NCI-H2171 (cell line): ENCODE measurements at places on chromosomes 3 and 15.

GRCh38 chr15:29283381-29283780 is 13.8 kb upstream of the NSMCE3 start:
- no peak for DNase-seq

DNA sequence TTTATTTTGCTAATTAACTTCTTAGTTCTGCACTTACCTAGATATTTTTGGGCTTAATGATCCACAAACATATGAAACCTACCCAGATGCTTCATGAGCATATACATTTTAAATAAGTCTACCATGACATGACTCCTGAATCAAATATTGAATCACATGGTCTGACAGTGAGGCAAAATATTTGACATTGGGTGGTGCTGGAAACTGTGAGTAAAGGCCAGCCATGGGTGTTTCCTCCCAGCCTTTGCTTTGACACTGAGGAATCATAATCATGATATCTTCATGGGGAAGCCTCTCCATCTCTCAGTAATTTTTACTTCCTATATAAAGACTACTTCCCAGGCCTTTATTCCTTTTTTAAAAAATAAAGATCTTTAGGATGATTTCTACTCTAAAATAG is 22.8 kb upstream of the SSR3 start:
- DNase-seq = no peak

DNA sequence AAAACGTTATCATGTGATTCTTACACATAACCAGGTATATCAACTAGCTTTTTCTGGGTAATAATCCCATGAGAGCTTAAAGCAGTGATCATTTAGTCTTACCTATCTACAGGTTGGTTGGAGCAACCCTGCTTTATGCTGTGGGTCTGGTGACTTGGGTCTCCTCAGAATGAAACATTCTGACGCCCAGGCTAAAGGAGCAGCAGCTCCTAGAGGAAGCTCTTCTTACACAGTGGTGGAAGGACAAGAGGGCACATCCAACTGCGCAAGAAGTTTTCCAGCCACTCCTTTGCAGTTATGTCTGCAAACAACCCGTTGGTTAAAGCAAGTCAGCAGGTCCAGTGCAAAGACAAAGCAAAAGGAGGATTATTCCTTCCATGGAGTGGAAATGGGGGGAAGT is 377.5 kb downstream of the EDEM1 start:
- no peak for DNase-seq

DNA sequence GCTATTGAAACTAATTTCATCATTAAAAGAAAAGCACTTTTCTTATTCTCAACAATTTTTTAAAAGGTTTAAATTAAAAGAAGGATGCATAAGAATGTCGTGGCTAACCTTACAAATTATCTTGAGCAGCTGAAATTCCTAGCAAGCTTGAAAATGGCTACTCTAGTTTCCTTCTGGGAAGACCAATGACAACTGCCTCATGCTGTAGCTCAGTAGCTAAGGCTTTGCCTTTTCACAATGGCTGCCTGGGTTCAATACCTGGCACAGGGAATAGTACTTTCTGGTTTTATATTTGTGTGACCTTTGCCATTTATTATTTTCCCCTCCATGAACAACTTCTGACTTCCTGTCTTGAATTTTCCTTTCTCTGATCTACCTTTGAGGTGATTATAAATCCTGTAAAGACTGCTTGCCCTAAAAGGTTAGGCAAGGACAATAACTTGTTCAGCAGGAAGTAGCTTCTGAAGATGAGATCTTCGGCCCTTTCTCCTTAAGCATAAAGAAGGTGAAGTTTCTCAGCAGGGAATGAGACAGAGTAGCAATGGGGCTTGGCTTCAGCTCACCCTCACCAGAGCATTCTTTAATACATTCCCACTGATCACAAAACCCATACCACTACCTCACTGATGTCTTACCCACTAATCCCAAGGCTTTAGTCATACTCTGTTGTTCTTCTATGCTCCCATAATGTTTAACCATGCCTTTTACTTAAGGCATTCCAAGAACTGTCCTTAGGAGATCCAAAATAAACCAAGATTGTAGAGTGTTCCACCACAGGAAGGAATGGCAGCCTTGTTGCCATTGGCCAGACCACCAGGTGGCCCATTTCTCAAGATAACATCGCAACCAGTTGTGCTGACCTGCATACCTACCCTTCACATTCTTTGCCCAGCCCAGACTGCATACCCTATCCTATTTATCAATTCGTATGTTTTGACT is 276.8 kb downstream of the ULK4 start:
- DNase-seq = no peak

DNA sequence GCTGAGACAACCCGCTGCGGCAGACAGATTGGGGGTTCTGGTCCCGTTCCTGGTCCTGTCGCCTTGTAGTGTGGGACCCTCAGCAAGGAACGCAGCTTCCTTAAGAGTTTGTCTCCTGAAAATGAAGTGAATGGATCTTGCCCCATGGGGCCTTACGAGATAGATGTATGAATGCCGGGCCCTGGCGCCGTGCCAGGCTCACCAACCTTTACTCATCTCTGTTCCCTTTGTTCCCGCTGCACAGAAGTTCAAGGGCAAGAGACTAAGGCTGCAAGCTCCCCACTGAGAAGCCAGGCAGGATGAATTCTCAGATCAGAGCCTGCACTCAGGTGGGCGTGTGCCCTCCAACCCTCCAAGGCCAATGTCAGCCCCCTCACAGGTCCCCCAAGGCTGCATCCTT is 162.7 kb upstream of the IQSEC1 start:
- no peak for DNase-seq

- DNase-seq = no peak
These were observed 37.3 kb downstream of the NKIRAS1 start for GRCh38 chr3:23879485-23879884.

DNA sequence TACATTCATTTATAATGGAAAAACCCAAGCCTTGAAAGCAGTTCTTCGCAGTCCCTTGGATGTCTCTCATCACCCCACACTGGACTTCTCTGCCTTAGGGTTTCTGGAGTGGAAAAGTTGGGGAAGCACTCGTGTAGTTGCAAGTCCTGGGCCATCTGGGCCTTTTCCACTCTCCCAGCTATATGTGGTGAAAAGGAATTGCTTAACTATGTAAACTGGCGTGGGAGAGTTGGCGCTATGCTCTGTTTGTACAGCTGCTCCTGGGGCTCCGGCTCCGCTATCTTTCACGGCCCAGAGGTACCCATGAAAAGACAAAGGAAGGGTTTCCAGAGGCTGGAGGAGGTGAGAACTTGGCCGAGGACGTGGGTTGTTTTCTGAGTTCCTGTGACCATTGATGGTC is 81.1 kb upstream of the MYZAP start:
- no peak for DNase-seq

- DNase-seq = no peak
These were observed 698.5 kb downstream of the OTOL1 start for GRCh38 chr3:162195147-162195546.

DNA sequence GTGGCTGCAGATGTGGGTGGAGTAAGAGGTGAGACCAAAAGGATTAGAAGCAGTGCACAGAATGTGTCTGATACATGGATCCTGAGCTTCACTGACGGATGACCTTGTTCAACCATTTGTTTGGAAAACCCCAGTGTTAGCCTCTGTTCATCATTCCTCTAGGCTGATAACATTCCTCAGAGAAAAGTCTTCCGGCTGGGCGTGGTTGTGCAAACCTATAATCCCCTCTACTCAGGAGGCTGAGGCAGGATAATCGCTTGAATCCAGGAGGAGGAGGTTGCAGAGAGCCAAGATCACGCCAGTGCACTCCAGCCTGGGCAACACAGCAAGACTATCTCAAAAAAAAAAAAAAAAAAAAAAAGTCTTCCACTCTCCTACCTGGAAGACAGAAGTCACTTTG is 23.1 kb upstream of the CHD2 start:
- no peak for DNase-seq

DNA sequence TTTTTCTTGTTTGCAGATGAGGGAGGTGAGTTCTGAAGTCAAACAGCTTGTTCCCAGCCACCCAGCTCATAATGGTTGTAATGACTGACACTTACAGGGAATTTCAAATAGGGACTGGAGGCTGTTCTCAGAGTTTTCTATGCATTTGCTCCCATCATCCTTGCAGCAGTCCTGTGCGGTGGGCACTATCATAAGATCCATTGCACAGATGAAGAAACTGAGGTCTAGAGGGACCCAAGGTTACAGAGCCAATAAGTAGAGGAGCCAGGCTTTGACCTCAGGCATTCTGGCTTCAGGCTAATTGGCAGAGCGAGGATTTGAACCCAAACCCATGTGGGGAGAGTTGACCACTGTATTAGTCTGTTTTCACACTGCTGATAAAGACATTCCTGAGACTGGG is 32.4 kb downstream of the FAH start:
- no peak for DNase-seq

- no peak for DNase-seq
These were observed 3.3 kb downstream of the PAK6 start for GRCh38 chr15:40242213-40242599.

DNA sequence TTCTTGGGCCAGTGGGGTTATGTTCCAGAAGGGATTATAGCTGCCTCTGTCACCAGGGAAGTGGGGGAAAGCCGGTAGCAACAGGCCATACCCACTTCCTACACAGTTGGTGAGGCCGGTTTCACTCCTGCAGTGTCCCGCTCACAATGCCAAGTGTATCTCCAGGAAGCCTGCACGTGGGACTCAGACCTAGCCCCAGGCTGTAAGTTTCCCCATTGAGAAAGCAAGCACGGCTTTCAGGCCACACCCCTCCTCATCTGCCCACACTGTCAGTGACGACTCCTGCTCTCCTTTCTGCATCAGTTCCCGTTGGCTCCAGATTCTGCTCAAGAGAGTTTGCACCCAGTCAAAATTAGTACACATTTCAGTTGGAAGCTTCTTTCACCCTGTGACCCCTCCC is 51.6 kb upstream of the CPOX start:
- DNase-seq = no peak

- no peak for DNase-seq
These were observed 9.0 kb downstream of the ACKR4 start for GRCh38 chr3:132606085-132606484.

- no peak for DNase-seq
These were observed 106.2 kb downstream of the TMCO5A start for GRCh38 chr15:38040615-38041014.

DNA sequence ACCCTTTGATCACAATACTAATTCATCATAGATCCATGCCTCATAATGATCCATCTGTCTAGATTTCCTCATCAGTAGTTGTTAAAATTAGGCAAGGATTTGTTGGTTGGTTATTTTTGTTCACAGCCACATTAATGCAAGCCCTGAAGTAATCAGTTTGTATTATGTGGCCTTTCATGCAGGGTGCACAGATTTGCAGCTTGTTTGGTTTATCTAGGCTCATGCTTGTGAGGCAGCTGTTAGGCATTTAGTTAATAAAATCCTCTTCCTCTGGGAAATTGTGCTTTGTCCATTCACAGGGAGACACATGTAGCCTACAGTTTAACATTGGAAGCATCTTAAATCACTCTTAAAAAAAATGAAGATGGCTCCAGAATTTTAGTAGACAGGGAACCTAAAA is 162.8 kb upstream of the ZNF385D start:
- no peak for DNase-seq

- DNase-seq = no peak
These were observed 53.4 kb downstream of the ADAMTS9 start for GRCh38 chr3:64634417-64634816.

GRCh38 chr3:185943760-185944106 is 5.9 kb upstream of the TRA2B start:
- DNase-seq = no peak
